NCI-H460 (cell line): ENCODE measurements at places on chromosomes 2 and 18. TPM values are rescaled to one million over a fixed set of nuclear protein-coding genes. Genes with fewer than 3 reads are reported as not detected.

DNA sequence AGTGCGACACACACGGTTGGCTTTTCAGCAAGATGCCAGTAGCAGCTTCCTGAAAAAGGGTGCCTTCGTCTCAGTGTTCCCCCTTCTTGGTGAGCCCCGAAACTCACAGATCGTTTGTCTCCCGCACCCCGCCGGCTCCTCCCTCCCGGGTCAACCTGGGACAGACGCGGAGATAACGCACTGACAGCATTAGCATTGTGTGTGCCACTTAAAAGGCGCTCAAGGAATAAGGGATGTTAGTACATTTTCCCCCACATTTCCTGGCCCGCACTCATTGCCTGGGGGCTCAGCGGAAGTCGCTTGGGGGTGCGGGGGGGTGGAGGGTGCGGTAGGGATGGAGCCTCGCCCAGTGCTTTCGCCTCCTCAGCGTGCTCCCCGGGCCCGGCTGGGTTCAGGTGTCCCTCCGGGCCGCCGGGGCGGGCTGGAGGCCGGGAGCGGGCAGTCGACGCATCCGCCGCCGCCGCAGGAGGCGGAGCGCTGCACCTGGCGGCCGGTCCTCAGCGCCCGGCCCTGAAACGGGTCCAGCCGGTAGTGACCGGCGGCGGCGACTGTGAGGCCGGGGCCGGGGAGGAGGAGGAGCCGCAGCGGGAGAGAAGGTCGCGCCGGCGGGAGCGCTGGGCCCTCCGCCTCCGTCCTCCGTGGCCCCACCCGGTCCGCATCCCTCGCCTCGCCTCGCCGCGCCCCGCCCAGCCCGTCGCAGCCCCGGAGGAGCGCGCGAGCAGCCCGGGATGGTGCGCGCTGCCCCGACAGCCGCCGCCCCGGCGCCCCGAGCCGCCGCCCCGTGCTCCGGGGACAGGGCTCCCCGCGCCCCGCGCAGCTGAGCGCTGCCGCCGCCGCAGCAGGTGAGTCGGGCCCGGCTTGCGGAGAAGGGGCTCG lies at the start of gene MFSD6:
MFSD6 (plus strand) TSS at position 694 of the 876 bp plus-strand sequence. CDS start 27,675 bp downstream, outside the sequence.
- DNase-seq: peak; percentile 27

DNA sequence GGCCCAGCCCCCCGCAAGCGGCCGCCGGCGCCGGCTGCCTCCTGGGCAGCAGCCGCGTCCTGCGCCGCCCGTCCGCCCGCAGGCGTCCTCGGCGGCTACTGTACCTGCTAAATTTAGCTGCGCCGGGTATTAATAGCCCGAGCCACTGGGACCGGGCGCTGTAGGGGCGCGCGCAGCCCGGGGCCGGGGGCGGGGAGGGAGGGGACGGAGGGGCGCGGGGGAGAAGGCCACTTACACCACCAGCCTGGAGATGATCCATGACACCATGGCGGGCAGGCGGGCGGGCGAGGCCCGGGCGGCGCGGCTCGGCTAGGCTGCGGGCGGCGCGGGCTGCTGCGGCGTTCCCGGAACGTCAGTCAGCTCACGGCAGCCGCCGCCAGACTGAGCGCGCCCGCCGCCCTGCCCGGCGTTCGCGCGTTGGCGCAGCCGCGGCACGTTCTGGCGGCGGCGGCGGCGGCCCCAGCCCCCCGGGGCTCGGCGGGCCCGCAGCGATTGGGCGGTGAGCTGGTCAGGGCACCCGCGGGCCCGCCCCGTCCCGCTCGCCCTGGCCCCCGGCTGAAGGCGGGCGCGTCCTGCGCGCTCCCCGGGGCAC lies at the start of gene REEP1:
REEP1 (minus strand) TSS at position 383 of the 592 bp plus-strand sequence; CDS start at position 267, 116 bp downstream.
- DNase-seq: no peak

DNA sequence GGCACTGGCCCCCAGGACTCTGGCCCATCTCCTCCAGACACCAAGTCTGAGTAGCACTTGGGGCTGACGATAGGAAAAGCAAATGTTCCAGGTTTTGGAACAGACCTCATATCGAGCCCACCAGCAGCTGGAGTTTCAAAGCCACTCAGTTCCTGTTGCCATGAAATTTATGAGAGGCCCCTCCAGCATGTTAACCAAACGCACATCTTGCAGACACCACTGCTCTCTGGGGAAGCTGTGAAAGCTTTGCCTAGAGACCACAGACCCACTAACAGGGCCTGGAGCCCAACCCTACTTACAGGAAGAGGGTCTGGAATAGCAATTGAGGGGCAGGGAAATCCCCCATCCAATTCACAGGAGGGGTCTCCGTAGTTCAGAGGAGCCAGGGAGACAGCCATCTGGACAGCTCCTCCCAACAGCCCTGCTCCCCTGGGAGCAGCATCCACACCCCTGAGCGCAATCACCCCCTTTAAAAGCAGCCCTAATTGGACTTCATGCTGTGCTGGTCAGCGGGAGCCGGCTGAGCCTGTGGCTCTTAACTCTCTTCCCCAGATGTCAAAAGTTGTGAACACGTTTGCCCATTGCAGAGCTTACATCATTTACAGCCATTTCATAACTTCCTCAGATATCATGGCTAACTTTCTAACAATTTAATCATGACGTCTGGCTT lies 81.3 kb downstream of the TGFA start:
- no peak for DNase-seq

DNA sequence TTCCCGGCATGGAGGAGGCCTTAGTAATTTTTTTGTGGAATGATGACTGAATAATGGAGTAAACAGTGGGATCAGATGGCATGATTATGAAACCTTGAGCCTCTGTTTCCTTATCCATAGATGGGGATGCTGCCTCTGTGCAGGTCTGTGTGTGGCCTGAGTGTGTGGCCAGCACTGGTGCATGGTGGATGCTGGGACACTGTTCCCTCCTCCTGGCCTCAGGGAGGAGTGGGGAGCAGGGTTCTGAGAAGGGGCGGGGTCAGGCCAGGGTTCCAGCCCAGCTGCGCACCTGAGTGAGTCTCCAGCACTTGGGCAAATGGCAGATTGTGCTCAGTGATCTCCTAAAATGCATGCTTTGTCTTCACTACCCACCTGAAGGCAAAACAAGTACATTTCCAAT lies 66.4 kb downstream of the DCDC2C start:
- DNase-seq: no peak

DNA sequence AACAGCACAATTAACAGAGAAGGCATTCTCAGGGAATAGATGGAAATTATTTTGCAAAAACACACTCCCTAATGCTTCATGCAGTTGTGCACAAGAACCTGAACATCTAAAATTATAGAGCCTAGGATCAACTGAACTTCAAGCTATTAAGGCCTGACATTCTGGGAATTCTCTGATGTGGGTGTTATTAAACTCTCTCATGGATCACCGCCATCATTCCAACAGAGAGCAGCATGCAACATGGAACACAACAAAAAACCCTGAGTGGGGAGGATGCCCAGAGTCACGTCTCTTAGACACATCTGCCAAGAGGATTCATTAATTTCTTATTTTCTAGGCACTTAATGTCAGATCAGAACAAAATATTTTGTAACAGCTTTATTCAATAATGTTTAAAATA lies 543.8 kb downstream of the ERBB4 start:
- no peak for DNase-seq

GRCh38 chr2:24421668-24422067 lies 61.3 kb upstream of the ITSN2 start:
- DNase-seq: peak; percentile 47

- DNase-seq: no peak
These were observed 3.7 kb upstream of the MEIS1 start for GRCh38 chr2:66431274-66431642.

DNA sequence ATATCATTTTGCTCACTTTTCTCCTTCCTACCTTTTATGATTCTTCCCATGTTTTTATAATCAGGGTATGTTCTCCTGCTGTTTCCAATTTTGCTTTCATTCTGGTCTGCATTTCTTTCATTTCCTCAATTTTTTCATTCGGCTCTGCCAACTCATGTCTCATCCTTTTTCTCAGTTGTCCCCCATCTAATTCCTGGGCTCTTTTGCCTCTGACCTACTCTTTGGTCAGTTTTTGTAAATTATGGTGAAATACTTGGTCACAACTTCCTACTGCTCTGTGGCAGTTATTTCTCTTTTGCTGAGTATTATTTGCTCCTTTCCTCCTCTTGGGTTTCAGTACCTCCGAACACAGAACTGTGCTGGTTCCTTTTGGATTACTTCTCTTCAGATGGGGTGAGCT lies 27.5 kb downstream of the MYO7B start:
- DNase-seq: no peak

- DNase-seq: no peak
These were observed 17.9 kb upstream of the IL18R1 start for GRCh38 chr2:102337481-102338386.

- peak; percentile 36 for DNase-seq
These were observed 569 bp downstream of the PDK1 start for GRCh38 chr2:172556284-172557033.

DNA sequence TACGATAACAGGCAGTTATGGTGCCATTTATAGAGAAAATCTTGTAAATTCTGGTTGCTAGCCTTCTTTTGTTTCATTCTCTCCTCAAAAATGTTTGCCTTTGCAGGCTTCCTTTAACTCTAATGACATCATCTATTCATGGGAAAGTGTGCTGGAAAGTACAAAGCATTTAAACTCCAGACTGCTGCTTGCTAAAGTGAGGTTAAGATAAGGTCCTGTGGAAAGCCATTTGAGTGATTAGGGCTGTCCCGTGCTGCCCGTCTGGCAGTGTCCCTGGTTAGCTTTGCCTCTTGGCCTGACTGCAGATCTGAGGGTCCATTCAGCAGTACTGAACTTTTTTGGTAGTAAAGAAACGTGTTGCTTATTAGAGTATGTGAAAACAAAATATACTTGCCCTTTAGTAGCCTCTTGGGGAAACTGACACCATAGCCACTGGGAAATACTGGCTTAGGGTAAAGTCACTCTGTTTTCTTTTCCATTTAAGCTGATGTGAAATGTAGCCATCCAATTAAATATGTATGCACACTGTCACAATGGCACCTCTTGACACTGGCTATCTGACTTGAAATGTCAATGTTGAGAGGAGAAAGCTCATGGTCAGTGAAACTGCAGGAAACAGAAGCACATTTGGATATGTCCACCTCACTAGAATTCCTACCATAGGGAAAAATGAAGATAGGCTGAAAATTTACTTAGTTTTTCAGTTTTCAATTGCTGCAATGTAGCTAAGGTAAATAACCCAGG lies 321.5 kb downstream of the SLC8A1 start:
- DNase-seq: no peak

DNA sequence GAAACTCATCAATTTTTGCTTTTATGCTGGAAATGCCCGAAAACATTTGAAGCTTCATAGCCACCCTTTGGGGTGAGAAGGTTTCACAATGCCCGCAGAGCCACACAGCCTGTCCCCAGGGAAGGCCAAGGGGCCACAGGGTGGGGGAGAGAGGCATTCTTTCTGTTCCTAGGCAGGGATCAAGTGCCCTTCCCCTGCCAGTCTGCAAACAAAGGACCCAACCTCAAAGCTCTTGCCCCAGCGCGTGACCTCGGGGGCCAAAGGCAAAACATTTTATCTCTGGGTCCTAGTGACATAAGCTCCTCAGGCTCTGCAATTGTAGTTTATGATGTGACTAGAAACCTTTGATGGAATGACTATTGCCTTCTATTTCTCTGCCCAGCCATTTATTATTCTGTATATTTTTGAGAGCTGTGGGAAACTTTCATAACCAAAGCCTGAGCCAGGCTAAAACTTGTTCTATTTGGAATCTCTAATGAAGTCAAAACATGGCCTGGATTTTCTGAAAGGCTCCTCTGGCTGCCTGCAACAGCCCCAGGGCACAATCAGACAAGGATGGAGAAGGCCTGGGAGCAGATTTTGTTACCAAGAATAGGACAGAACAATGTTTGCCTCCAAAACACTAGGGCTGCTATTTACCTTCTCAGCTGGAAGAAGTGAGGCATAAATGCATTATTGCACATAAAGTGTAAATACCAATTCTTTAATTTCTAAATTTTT lies 137.2 kb upstream of the KCTD1 start:
- no peak for DNase-seq

GRCh38 chr2:184562532-184562931 lies 35.8 kb upstream of the ZNF804A start:
- no peak for DNase-seq

DNA sequence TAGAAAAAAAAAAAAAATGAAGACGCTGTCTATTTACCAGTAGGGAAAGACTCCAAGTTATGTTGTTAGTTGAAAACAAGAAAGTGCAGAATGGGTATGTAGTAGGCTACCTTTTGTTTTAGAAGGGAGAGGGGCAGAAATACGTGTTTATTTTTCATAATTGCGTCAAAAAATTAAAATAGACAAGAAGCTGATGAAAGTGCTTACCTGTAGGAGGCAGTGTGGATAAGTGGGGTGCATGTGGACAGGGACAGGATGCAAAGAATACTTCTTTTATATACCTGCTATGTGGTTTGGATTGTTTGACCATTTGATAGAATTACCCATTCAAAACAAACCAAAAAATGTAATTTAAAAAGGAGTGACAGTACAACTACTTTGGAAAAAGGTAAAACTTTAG lies 3.0 kb upstream of the GCG start:
- no peak for DNase-seq

DNA sequence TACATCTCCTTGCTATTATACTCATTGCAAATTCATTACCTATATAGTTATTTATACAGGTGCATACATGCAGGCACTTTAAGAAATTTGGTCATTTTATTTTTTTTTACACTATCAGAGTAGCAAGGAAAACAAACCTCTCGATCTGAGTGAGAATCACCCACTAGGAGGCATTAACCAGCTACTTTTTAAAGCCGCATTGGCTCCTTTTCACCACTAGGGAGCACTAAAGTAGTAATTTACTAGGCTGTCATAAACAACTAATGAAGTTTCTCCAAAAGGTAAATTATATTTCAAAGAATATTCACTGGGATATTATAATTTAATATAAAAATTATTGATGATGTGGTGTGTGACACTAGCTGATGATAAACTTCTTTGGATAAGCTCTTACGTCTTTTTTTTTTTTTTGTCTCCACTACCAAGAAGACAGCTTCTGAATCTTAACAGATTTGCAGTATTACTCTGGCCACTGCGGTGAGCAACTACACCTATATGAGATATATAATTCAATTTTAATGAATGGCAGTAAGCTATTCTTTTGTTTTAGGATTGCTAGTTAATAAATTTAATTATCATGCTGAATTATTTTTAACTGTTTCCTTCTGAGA lies 101.9 kb downstream of the NOL4 start:
- peak; percentile 52 for DNase-seq

Gene KCNG3
- total RNA-seq: 0.55 and 0.72 TPM in 2 replicates

Gene YIPF4
- total RNA-seq: 46.5 and 53.3 TPM in 2 replicates

Gene GKN1
- 1.6 and 2.1 TPM in 2 replicates for total RNA-seq
